ENCODE measurements at places on chromosomes 11 and 22. TPM values are rescaled to one million over a fixed set of nuclear protein-coding genes. Genes with fewer than 3 reads are reported as not detected.

Gene MRPL48
- 10.2 TPM for total RNA-seq

- DNase-seq = no peak
Measured at GRCh38 chr22:46846832-46847355, 84.4 kb downstream of the TBC1D22A start.

DNA sequence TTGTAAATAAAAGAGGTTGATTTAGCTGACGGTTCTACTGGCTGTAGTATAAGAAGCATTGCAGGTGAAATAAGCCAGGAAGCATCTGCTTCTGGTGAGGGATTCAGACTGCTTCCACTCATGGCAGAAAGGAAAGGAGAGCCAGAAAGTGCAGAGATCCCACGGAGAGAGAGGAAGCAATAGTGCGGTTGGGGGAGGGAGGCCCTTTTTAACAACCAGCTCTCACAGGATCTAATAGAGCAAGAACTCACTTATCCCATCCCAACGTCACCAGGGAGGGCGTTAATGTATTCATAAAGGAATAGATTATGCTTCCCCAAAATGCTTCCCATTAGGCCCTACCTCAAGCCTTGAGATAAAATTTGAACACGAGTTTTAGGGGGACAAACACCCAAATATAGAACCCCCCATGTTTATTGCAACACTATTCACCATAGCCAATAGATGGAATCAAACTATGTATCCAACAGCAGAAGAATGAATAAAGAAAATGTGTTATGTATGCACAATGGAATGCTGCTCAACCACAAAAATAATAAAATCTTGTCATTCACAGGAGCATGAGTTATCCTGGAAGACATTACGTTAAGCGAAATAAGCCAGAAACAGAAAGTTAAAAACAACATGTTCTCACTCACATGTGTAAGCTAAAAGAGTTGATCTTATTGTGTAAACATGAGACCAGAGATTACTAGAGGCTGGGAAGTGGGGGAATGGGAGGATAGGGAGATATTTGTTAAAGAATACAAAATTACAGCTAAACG lies 908.3 kb upstream of the ANO3 start:
- no peak for DNase-seq

DNA sequence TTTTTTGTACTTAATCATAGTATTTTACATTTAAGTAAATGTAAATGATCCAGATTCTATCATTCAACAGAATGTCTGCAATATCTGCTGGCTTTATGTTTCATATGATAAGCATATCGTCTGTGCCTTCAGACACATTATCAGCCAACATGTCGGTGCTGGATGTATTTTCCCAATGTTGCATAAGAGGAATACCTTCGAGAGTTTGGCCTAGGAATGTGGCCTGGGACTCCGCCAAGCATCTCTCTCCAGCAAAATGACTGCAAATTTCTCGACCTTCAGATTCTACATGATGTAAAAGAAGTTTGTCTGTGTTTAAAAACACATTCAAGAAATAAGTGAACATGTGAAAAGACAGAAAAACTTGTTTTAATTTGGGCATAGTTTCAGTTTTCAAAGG lies 6.9 kb downstream of the BDNF start:
- DNase-seq = no peak

- no peak for DNase-seq
Measured at GRCh38 chr22:37607935-37608476, 628 bp upstream of the GGA1 start.

DNA sequence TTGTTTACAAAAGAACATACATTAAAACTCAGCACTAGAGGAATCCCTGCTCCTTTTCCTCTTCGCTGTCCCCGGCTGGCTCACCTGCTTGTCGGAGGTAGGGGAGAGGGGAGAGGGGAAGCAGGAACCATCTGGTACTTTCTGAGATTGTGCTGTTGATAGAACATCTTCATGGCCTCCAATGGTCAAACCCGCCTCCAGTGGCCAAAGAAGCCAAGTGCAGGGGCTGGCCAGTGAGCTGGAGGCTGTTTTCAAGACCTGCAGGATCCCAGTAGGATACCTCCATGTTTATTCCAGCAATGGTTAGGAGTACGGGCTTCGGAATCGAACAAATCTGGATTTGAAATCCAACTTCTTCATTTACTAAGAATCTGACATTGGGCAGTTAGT lies 92.6 kb downstream of the PKNOX2 start:
- DNase-seq = no peak

DNA sequence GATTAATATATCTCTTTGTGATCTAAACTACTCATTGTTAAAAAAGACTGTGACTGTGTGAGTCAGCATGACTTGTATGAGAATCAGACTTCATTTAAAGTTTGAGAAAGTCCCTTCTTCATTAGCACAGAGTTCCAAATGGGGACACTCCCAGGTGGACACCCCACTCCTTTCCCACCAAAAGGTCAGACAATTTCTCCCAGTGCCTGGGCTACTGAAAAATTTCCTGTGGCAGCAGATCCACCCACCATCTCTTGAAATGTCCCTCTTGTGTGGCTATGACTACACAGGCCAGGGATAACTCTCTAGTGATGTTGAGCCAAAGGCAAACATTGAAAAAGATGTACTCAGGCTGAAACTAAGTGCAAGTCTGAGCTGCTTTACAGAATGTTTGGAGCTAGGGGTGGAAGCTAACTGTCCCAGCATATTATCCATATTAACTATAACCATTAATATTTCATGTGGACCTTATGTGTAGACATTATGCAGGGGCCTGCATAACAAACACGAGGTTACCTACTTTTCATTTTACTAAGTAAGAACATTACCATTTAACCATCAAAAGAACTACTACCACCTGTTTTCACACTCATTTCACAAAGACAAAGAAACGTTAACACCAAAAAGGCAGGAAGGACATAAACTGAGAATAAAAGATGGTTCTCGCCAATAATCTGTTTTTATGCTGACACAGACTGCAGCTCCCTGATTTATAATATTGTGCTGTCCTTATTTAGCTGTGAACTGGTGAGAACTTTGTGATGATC lies 44.8 kb downstream of the MMP20 start:
- DNase-seq = no peak

- DNase-seq = no peak
Measured at GRCh38 chr11:10387206-10388083, 67.6 kb upstream of the AMPD3 start.

DNA sequence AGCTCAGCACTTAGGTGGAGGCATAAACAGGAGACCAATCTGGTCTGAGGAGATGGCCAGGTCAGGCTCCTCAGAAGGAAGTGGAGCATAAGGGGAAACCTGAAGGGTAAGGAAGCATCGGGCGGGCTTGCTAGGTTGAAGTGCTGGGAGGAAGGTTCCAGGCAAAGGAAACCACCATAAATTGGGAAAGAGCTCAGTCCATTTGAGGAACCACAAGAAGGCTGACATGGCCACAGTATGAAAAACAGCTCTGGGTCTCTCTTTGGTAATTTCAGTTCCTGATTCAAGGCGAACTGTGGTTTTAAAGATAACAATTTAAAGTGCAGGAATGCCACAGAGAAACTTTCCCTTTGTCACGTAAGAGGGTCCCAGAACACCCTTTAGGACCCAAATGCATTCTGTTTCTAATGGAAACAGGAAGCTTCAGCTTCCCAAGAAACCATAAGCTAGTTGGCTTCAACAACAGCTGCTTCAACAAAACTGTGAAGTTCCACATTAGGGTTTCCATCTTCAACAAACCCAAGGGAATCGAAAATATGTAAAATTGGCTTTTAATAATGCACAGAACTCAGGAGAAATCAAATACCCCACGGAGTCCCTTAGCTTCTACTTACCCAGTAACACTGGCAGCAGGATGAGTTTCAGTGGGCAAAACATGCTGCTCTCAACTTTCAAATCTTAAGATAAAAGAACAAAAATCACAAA lies 10.4 kb downstream of the JAML start:
- DNase-seq = no peak

All from CD8-positive, alpha-beta T cell (primary cell).